Stimulated activated CD8-positive, alpha-beta memory T cell treated with anti-CD3 and anti-CD28 coated beads, Interleukin-4, amount 100 ng/mL, for 48 hours (primary cell): ENCODE measurements at places on chromosomes 7 and 10.

- peak; percentile 84 for DNase-seq
Measured at GRCh38 chr7:150974468-150975391, 3.4 kb downstream of the KCNH2 start.

DNA sequence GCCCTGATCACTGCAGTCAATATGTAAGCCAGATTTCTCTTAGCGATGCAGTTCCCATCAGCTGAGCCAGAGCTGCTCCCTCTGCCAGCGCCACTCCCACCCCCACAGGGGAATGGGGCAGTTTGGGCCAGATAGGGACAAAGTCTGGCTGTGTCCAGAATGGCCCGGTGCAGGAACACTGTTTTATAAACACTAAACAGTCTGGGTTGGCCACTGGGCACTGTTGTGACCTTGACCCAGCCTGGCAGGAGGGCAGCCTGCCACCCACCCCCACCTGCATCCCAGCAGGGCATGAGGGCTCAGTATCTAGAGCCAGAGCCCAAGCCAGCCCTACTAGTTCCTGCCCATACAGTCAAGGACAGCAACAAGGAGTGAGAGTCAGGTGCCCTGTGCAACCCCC is 1.3 kb downstream of the OGDHL start:
- DNase-seq = peak; percentile 15

GRCh38 chr10:44306147-44306710 is 78.7 kb downstream of the CXCL12 start:
- no peak for DNase-seq

DNA sequence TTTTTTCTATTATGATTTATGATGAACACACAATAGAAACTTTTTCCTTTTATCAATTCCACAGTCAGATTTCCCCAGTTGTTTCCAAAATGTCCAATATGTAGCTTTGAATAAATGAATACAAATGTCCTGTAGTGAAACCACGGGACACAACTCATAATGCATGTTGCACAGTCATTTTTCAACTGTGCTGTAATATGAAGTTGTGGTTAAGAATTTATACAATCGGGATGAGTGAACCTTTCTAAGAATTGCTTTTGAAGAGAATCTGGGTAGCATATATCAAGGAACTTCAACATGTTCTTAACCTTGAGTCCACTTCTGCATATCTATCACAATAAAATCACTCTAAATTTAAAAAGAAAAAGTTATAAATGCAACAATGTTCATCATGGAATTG is 14.6 kb upstream of the ST7 start:
- no peak for DNase-seq

- no peak for DNase-seq
Measured at GRCh38 chr10:123484722-123485121, 181.4 kb upstream of the GPR26 start.

DNA sequence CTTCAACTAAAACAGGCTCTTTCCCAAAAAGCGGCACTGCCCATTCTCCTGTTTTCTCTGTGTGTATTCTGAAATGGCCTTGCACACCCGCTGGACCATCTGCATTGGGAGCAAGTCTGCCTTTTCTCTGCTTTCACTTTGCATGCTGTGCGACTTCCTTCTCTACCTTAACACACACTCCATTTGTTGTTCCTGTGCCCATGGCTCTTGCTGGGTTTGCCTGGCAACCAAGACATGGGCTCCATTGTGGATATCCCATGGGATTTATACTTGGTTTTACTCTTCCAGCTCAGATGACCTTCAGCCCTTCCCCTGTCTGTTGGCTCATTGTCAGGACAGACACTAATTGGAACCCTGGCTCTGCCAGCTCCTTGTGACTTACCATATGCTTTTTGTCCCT is 465.3 kb downstream of the REEP3 start:
- no peak for DNase-seq

DNA sequence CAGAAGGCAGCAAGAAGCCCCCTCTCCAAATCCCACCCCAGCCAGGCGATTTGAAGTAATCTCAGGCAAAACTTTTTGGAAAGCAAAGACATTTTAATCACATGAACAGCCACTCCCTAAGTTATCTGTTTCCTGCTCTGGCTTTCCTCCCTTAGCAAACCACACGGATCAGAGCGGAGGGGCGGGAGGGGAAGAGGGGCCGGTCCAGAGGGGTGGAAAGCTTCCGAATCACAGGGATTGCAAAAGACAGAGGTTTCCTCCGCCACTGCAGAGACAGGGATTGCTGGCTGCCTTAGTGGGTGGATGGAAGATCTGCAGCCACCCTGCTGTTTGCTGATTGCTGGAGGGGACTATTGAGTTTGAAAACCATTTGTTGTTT is 41.2 kb downstream of the ZCCHC24 start:
- DNase-seq = no peak

- DNase-seq = peak; percentile 79
Measured at GRCh38 chr10:16809074-16809718, 8.0 kb downstream of the RSU1 start.

DNA sequence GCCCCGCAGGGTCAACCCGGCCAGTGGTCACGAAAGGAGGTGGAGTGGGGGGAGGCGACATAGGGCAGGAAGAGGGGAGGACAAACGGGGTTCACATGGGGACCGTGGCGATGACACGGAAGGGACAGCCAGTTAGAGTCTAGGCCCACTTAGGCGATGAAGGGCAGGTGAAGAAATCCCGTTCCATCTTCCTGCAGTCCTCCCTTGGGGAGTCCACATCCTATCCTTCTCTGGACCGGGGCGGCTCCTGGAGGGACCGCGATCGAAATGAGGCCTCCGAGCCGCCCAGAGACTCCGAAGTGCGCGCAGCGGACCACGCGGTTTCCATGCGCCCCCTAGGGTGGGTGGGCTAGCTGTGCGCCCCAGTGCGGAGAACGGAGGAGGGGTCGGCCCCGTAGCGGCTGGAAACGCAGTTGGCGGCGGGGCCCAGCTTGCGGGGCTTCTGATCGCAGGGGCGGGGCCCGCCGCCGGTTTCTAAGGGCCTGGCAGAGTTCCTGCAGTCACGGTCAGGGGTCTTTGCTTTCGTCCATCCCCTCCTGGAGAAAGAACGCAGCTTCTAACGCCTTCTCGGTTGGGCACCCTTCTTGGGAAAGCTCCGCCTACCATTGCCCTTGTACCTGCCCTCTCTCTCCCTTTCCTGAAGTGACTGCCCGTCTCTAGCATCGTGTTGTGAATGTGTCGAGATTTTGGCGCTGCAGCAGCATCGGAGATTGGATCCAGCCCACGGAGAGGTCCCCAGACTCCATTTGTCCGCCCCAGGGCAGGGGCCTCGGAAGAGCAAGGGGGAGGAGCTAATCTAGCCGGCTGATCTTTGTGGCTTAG is 17.9 kb upstream of the TMEM225B start:
- DNase-seq = peak; percentile 72

DNA sequence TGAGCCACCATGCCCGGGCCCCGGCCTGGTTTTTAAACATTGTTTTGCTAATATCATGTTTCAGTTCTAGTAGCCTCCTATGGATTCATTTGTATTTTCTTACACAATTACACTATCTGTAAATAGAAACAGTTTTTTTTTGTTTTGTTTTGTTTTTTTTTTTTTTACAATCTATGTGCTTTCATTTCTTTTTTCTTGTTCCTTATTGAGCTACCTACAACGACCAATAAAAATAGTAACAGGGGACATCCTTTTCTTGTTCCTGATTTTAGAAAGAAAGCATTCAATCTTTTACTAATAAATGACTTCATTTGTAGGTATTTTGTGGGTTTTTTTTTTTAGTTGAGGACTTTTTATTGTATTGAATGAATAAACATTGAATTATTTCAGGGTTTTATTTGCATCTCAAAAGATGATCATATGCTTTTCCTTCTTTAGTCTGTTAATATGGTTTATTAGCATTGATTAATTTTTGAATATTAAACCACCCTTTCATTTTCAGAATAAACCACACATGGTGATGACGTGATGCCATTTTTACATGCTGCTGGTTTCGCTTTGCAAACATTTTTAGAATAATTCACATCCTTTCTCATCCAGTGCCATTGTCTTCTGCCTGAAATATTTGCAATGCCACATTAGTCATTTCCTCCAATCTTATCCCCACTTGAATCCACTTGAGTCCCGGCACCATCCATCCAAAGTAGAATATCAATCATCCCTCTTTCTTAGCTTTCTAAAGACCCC is 18.1 kb upstream of the AKR1E2 start:
- DNase-seq = no peak

- no peak for DNase-seq
Measured at GRCh38 chr10:46250898-46251856, 35.6 kb upstream of the ANTXRL start.

GRCh38 chr7:74228951-74229900 is 19.4 kb downstream of the LAT2 start:
- DNase-seq = no peak

DNA sequence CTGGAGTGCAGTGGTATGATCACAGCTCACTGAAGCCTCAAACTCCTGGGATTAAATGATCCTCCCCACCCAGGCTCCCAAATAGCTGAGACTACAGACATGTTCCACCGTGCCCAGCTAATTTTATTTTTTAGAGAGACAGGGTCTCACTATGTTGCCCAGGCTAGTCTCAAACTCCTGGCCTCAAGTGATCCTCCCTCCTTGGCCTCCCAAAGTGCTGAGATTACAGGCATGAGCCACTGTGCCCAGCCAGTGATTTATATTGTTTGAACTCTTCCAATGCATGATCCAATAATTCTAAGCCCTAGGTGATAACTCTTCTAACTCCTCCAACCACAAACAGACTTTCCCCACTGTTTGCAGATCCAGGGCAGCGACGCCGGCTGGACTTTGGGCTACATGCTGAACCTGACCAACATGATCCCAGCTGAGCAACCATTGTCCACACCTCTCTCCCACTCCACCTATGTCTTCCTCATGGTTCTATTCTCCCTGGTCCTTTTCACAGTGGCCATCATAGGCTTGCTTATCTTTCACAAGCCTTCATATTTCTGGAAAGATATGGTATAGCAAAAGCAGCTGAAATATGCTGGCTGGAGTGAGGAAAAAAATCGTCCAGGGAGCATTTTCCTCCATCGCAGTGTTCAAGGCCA is 41.8 kb upstream of the CC2D2B start:
- no peak for DNase-seq

DNA sequence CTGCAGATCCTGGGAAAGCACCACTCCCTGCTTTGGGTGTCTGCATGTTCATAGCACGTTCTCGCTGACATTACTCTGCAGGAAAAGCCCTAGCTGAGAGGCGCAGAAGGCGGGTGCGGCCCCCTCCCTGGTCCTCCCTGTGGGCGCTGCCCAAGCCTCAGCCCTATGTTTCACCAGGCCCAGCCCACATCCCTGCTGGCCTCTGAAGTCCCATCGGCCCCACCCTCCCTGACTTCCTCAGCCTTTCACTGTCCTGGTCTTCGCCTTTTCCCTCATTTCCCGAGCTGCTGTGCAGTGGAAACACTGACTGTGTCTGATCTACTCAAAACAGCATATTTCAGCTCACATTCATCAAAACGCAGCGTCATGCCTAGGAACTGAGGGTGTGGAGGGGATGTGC is 36.3 kb upstream of the DIP2C start:
- DNase-seq = no peak

GRCh38 chr7:94823947-94824346 is 83.4 kb upstream of the PPP1R9A start:
- DNase-seq = no peak

GRCh38 chr10:116984202-116984990 is 20.6 kb downstream of the SHTN1 start:
- no peak for DNase-seq

DNA sequence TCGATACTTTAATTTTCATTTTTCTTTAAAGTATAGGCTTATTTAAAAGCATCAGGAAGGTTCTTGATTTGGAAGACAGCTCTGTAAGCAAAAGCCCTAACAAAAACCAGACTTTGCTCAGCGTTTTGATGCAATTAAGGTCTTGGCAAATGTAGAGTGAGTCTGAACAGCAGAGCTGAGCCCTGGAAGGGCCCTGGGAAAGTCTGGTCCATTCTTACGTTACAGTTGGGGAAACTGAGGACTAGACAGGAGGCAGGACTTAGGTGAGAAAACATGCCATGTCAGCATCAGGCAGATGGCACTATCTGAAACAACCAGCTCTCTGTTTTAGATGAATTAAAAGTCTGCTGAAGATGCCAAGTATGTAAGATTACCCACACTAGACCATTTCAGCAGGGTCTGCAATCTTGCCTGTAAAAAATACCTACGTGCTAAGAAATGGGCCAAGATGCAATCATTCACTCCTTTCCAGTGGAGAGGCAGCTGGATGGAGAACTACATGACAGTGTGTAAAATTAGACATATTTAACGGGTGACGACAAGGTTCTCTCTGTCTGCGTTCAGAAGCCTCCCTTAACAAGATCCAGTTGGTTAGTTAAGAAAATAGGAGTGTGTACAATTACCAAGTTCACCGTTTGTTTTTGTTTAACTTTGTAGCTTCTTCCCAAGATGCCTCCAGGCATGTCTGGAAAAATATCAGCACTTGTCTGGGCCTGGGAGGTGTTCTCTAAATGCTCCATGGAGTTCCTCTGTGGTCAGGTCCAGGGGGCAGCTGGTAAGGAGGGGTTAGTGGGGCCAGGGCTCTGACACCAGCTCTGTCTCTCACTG is 502.3 kb upstream of the ZMIZ1 start:
- no peak for DNase-seq

GRCh38 chr7:96397936-96398598 is 76.2 kb upstream of the SLC25A13 start:
- DNase-seq = no peak
